ENCODE measurements at places on chromosomes 7 and 10.

DNA sequence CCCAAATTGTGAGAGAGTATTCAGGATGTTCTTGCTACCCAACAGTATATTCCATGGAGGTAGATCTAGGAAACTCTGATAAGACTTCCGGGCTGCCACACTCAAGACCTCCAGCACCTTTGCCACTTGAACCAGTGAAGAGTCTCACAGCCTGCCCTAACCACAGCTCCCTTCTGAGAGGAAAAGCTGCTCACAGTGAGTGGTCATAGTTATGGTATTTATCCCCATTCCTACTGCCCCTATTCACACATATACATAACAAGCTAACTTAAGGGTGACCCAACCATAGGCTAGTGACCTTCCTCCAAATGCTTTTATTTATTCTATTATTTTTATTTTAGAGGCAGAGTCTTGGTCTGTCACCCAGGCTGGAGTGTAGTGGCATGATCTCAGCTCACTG is 156.3 kb downstream of the PTEN start:
- DNase-seq: no peak

GRCh38 chr10:791639-792038 is 102.2 kb upstream of the DIP2C start:
- DNase-seq: no peak

DNA sequence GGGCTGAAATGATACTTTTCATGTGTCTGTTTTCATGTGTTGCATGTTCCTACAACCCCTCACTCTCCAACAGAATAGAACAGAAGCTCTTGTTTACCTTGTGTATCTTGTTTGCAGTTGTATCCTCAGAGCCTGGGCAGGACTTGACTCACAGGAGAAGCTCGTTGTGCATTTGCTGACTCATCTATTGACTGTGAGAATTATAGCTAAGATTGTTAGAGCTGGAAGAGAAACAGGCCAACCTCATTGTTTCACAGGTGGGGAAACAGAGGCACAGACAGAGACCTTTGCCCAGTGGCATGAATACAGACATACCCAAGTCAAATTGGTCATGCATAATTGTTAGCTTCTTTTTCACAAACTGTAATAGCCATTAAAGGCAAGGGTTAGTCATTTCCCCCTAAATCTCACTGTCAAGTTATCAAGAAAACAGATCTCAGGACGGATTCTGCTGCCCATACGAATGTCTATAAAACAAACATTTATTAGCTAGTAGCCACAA is 4.6 kb upstream of the TSPAN15 start:
- no peak for DNase-seq

- DNase-seq: no peak
These were observed 166.5 kb downstream of the EGFR start for GRCh38 chr7:55185321-55185802.

DNA sequence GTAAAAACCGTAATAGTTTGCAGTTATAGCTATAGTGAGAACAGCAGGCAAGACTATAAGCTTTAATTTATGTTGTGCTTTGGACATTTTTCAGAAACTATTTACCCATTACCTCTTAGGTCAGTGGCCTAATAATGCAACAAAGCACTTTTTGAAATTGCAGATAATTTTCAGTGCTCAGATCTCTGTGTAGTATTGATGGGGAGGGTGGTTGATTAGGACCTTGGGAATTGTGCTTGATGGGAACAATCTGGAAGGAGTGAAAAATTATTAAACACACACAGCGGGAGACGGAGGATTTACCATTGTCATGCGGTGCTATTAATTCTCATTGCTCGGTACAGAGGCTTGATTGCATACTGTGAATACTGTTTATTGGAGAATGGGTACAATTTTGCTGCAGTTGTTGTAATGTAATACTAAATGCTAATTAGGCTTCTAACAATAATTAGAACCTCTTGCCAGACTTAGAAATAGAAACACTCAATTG is 304.8 kb downstream of the LRMDA start:
- no peak for DNase-seq

DNA sequence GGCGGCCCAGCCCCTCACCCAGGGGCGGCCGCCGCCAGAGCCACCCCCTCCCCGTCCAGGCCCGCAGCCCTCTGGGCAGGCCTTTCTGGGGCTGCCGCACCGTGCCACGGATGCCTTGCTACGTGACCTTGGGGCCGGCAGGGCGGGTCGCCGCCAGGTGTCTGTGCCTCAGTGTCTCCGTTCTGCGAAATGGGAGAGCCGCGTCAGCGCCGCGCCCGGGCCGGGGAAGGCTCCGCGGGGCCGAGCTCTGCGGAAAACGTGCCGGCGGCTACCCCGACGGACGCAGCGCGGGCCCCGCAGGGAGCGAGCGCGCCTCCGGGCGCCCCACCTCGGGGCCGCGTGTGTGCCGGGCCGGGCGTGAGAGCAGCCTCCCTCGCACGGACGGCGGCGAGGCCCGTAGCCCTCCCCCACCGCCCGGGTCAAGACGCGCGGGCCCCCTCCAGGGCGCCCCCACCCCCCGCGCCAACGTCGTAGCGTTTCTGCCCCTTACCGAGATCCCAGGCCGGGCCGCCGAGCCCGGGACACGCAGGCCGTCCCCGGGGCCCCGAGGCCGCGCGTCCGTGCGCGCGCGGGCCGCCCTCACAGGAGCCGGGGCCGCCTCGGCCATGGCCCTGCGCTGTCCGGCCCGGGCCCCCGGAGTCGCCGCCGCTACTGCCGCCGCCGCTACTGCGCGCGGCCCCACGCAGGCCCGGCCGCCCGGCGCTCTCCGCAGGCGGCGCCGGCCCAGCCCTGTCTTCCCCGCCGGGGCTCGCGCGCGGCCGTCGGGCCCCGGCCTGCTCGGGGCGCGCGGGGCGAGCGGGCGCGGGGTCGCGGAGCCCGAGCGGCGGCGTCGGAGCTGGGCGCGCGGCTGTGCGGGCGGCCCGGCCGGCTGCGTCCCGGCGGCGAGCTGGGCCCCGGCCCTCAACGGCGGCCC is 1.1 kb downstream of the ZNF777 start:
- no peak for DNase-seq

- DNase-seq: no peak
These were observed 48.4 kb upstream of the GNA12 start for GRCh38 chr7:2892549-2892948.

- DNase-seq: no peak
These were observed 139.4 kb upstream of the AGR3 start for GRCh38 chr7:17021205-17021604.

DNA sequence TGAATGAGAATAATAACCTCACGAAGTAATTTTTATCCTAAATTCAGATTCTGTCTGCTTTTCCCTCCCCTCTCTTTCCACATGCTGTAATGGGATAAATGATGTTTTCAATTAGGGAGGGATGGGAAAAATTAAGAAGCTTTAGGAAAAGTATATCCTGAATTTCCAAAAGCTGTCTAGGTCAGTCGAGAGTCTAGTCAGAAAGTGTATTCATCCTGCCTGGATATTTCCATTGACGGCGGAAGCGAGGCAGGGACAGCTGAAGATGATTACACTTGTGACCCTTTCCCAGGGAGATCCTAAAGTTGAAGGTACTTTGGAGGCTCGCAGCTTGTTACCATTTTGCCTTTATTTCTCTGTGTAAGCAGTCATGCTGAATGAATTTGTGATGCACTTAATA is 204.1 kb downstream of the ZNF365 start:
- DNase-seq: no peak

DNA sequence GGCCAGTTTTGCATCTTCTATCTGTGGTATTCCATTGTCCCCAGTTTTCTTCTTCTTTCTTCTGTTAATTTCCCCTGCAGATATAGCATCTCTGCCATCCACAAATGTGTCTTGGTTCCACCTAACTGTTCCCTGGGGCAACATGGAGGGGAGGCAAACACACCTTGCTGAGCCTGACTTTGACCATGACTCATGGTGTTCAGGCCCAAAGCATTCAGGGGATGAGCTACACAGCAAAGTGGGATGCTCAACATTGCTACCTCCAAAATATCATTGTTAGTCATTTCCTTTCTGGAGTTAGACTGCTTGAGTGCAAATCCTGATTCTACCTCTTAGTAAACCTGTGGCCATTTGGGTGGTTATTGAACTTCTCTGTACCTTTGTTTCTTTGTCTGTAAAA is 542.7 kb downstream of the LRMDA start:
- no peak for DNase-seq

DNA sequence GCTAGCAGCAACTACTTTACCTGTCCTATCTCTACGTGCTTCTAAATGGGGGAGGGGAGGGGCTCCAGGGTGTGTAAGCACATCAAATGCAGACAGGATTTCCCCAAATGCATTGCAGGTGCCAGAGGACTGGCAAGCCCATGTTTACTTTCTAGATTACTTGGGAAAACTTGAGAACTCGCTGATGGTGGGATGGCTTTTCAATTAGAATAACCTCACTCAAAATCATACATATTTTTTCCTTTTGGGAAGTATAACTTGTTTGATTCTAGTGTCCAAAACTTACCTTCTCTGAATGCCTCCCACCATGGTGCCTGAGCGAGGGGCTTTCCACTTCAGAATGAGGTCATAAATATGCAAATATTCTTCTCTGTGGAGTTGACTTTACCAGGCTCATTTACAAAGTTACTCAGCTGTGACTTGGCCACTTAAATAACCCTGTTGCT is 191.3 kb upstream of the RHOBTB1 start:
- no peak for DNase-seq

DNA sequence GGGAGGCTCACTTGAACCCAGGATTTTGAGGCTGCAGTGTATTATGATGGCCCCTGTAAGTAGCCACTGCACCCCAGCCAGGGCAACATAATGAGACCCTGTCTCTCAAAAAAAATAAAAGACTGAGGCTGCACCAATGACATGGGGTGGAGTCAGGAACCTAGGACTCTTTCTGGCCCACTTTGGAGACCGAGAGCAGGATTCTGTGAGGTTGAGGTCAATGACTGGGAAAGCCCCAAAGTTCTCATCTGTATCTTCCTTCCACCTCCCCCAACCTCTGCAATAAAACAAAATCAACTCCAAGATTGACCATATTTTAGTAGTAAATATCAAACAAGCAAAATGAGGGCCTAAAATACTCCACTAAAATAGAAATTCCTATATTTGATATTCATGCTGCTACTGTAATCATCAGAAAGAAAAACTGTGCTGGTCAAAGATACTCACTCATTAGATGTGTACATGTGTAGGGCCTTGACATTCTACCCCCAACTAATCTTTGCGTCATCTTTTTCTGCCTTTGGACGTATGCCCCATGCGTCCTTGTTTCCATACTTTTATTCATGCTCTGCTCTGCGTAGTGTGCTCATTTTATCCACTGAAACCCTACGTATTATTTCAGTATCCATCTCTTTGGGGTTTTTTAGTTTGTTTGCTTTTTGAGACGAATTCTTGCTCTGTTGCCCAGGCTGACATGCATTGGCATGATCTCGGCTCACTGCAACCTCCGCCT is 23.8 kb downstream of the WBP1L start:
- no peak for DNase-seq

GRCh38 chr10:109931163-109931562 is 7.9 kb upstream of the XPNPEP1 start:
- no peak for DNase-seq

DNA sequence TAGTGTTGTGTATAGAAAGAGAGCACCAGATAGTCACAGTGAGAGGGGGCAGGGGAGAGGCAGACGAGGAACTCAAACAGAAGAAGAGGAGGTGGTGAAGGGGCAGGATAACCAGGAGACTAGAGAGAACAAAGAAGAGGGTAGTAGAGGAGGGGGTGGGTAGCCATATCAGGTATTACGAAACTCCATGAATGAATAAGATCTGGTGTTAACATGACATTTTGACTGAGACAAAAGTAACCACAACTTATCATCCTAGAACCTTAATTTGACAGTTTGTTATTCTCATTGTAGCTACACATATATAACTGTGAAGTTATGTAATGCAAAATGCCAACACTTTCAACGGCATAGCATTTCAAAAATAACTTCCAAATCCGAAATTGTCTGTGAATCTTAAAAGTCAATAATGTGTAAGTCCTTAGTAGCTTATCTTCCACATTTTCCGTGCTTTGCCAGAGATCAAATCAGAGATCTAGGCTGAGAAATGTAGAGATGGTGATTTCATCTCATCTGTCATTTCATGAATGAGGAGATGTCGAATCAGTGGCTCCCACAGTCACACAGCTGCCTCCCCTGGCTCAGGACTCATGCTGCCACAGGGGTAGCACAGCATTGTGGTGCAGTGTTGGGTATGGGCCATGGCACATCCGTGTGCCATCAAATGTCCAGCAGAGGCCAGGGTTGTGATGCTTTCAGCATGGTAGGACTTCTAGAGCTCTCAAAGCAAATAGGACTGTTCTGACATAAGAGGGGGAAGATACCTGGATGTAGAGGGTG is 202.1 kb downstream of the HECW1 start:
- DNase-seq: no peak

GRCh38 chr10:70605161-70605560 is 2.6 kb upstream of the PRF1 start:
- no peak for DNase-seq

GRCh38 chr7:107874605-107875446 is 16.2 kb upstream of the DLD start:
- DNase-seq: no peak

DNA sequence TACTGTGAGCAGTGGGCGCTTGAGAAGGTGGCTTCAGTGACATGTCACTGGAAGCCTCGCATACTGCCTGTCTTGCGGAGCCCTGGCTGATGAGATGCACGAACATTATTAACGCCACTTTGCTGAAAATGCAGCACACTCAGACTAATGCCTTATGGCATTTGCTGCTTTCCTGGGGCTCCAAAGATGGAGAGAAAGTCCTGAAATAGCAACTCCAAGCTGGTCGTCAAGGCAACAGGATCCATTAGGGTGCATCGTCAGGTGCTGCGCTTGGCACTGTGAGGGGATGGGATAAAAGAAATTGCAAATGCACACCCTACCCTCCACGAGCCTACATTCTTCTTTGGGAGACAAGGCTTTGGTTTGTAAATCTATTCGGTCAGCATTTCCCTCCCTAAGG is 592.5 kb downstream of the TYW1 start:
- DNase-seq: no peak

DNA sequence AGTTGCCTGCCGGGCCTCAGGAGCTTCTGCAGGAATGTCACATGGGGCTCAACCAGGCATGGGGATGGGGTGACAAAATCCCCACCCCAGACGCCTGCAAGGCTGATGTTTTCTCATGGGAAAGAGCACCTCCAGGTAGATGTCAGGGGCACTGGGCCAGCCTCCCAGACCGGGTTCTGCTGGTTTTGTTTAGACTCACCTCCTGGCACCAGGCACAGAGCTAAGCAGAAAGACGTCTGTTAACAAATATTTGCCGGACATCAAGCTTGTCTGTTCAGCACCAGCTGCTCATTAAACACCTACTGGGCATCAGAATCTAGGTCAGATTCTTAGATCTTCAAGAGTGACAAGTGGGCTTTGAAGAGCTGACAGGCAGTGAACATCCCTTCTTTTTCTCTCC is 34.9 kb upstream of the TCERG1L start:
- DNase-seq: no peak

Measured in GM12864 (cell line).